ENCODE measurements at places on chromosomes 2 and 18.

GRCh38 chr18:27713738-27714095, 463.2 kb downstream of the CDH2 start:
- DNase-seq: no peak

- DNase-seq: no peak
Observed at GRCh38 chr18:38930881-38931753, 1365.5 kb upstream of the CELF4 start.

GRCh38 chr2:156986339-156986988, 271.0 kb upstream of the GALNT5 start:
- DNase-seq: no peak

GRCh38 chr2:170681311-170681710, 33.8 kb upstream of the SP5 start:
- DNase-seq: no peak

DNA sequence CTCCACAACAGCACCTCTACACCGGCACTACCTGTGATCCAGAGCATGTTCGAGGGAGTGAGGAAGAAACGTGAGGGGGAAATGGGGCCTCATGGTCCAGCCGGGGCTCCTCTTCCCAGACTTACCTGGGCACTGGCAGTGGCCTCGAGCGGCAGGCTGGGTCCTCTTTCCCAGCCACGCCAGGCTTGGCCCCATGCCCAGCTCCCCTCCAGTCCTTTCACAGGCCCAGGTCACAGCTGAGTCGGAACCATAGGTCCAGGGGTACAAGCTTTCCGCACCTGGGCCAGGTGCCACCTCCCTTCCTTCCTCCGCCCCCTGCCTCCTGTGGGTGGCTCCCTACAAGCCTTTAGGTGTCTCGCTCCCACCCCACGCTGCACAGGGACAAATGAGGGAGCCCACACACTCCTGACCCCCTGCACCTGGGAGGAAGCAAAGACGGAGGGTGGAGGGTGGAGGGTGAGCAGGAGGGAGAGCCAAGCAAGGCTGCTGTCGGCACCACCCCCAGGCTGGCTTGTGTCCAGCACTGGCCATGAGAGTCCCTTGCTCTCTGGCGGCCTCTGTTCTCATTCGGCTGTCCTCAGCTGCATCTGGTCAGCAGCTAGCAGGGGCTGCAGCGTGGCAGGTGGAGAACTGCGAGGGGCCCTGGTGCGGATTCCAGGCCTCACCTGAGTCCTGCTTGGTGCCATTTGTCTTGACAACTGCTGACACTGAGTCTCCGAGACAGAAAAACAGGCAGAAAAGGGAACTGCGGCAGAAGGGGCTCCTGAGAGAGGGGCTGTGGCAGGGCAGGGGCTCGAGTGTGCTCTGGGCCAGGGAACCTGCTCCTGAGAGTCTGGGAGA, 26.8 kb downstream of the ADRA2B start:
- DNase-seq: no peak

DNA sequence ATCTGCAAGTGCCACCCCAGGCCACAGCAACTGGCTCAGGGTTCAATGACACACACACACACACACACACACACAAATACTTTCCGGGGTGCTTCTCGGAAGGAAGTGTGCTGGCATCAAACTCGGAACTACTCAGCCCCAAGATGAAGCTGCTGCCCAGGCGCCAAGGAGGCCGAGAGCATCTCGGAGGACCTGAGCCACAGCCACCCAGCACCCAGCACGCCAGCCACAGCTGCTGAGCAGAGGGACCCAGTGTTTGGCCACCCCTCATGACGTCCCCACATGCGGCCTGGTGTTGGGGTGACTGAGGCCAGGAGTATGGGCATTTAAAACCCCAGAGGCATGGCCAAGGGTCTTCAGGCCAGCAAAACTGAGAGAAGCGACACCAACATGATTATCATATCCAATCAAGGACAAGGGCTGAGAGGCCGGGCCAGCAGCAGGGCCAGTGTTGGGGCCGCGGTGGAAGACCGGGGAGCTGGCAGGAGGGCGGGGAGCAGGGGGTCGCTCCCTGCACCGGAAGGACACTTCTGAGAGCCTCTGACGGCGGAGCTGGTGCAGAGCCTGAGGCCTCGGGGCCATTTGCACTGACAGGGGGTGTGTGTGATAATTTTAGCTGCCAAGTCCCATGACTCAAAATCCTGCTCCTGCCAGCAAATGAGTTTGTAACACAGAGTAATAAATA, 61.8 kb downstream of the BIN1 start:
- DNase-seq: no peak
